Thoracic aorta (tissue), 2 donors: ENCODE measurements at places on chromosomes 1 and 21. TPM values are rescaled to one million over a fixed set of nuclear protein-coding genes. Genes with fewer than 3 reads are reported as not detected.

UBE4B gene
- 89.2 TPM for total RNA-seq

AGT gene
- 42.0 TPM for total RNA-seq

LAMB3 gene
- 5.1 TPM for total RNA-seq

CD1B gene
- total RNA-seq = not detected

ST6GALNAC3 gene
- 1.4 TPM for total RNA-seq
